ENCODE measurements at places on chromosomes 11 and 22.

- DNase-seq: no peak
These were observed 153.9 kb upstream of the ZC3H12C start for GRCh38 chr11:109939166-109939810.

GRCh38 chr11:113532697-113533424 lies 57.7 kb upstream of the DRD2 start:
- DNase-seq: peak; percentile 23

DNA sequence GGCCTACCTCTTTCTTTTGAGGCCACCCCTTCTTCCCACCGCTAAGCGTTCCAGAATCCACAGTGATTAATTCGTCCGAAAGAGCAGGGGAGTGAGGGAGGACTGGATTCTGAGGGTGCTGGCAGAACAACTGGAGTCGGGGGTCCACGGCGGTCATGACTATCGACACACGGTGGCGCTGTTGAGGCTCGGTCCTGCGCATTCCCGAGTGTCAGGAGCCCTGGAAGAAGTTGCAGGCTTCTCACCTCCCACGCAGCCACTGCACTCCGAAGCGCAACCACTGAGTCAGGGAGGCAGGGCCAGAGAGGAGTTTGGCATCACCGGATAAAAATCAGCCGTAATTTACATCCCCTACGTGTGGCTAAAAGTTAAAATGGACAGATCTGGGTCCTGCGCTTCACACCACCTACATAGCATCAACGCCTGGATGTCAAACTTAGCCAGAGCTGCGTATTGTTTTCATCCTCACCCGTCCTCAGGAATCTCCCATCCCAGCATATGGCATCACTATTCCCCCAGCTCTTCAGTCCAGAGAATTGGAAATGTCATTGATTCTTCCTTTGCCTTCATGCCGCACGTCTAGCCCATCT lies 10.7 kb upstream of the CTSF start:
- peak; percentile 68 for DNase-seq

- DNase-seq: peak; percentile 99
These were observed at the start of gene MSANTD4 for GRCh38 chr11:106021967-106022794. Gene MSANTD4, minus strand, starts transcription at chr11:106022240. Its CDS starts 11,323 bp downstream, at chr11:106010917.

DNA sequence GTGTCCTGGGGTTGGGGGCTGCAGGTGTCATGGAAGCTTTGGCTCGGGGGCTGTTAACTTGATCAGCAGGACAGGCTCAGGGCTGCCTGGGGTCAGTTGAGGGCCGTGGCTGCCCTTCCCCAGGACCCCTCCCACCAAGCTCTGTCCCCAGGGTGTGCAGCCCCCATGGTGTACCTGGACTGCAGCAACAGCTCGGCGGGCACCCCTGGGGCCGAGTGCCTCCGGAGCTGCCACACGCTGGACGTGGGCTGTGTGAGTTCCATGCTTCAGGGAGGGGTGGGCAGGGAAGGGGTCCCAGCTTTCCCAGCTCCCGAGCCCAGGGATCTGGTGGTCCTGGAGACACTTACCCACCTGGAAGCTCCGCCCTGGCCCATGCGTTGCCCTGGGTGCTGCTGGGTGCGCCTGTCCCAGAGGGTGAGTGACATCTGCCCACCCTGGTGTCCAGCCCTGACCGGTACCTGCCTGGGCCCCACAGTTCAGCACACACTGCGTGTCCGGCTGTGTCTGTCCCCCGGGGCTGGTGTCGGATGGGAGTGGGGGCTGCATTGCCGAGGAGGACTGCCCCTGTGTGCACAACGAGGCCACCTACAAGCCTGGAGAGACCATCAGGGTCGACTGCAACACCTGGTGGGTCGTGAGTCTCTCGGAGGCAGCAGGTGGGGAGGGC lies 11.3 kb downstream of the MUC5B start:
- DNase-seq: no peak

Data from CD4-positive, alpha-beta memory T cell (primary cell).